Left lung (tissue), 14 donors: ENCODE measurements at places on chromosomes 1 and 21. TPM values are rescaled to one million over a fixed set of nuclear protein-coding genes. Genes with fewer than 3 reads are reported as not detected.

Gene DAB1
- polyA plus RNA-seq: 1.7 TPM

Gene CA6
- 0.11 TPM for polyA plus RNA-seq

Gene PLD5
- polyA plus RNA-seq: 0.67 TPM

Gene CSF3R
- 9.7 TPM for polyA plus RNA-seq

Gene TLR5
- polyA plus RNA-seq: 10.4 TPM

Gene LYPD8
- not detected for polyA plus RNA-seq

Gene ETV3L
- polyA plus RNA-seq: not detected

Gene SV2A
- polyA plus RNA-seq: 7.9 TPM

Gene KIF17
- 8.7 TPM for polyA plus RNA-seq

Gene TEX38
- polyA plus RNA-seq: 0.31 TPM

Gene OR6K2
- not detected for polyA plus RNA-seq

Gene REG4
- not detected for polyA plus RNA-seq

Gene NTRK1
- polyA plus RNA-seq: 0.15 TPM

Gene NR5A2
- 9.6 TPM for polyA plus RNA-seq

Gene TMEM52
- 4.1 TPM for polyA plus RNA-seq

Gene EVA1B
- polyA plus RNA-seq: 35.6 TPM

Gene DCST1
- polyA plus RNA-seq: 0.79 TPM

Gene PDE4DIP
- polyA plus RNA-seq: 52.3 TPM

Gene FMO5
- polyA plus RNA-seq: 12.9 TPM

Gene DNAI4
- polyA plus RNA-seq: 13.9 TPM

Gene DTL
- 26.8 TPM for polyA plus RNA-seq

Gene ACOT11
- 12.6 TPM for polyA plus RNA-seq

Gene DPT
- 1.00 TPM for polyA plus RNA-seq

Gene ZNF593OS
- 1.3 TPM for polyA plus RNA-seq

Gene KCNN3
- 2.3 TPM for polyA plus RNA-seq

Gene LRRC71
- polyA plus RNA-seq: 5.5 TPM

Gene TRPM2
- polyA plus RNA-seq: 1.8 TPM

Gene ILDR2
- polyA plus RNA-seq: 0.36 TPM

Gene SIM2
- 1.2 TPM for polyA plus RNA-seq

Gene INKA2
- 4.0 TPM for polyA plus RNA-seq

Gene NKAIN1
- polyA plus RNA-seq: 2.6 TPM

Gene S100A3
- polyA plus RNA-seq: not detected

Gene FAM167B
- 5.0 TPM for polyA plus RNA-seq

Gene TCP10L
- polyA plus RNA-seq: 0.43 TPM

Gene LRRC8B
- 10.1 TPM for polyA plus RNA-seq

Gene ANGPTL3
- polyA plus RNA-seq: 0.52 TPM

Gene ADAMTS1
- 71.5 TPM for polyA plus RNA-seq

Gene PROK1
- not detected for polyA plus RNA-seq

Gene MRPL20
- 102 TPM for polyA plus RNA-seq

Gene EVI5
- polyA plus RNA-seq: 22.1 TPM

Gene LCE3C
- not detected for polyA plus RNA-seq

Gene B3GALT5
- 1.5 TPM for polyA plus RNA-seq

Gene ZFP69B
- 6.3 TPM for polyA plus RNA-seq

Gene LPAR3
- 3.7 TPM for polyA plus RNA-seq

Gene KCNE1
- polyA plus RNA-seq: 2.4 TPM

Gene NTNG1
- 28.0 TPM for polyA plus RNA-seq

Gene DPH5
- 79.7 TPM for polyA plus RNA-seq

Gene RGSL1
- not detected for polyA plus RNA-seq

Gene CD1B
- polyA plus RNA-seq: 0.12 TPM

Gene SLC6A9
- 17.6 TPM for polyA plus RNA-seq

Gene LRRC38
- polyA plus RNA-seq: not detected

Gene F11R
- polyA plus RNA-seq: 90.9 TPM

Gene RPRD2
- 42.8 TPM for polyA plus RNA-seq

Gene RAB25
- polyA plus RNA-seq: 57.6 TPM

Gene TRABD2B
- polyA plus RNA-seq: 5.2 TPM

Gene HSPA6
- polyA plus RNA-seq: 1.1 TPM

Gene TMEM200B
- polyA plus RNA-seq: 11.0 TPM

Gene FAM43B
- polyA plus RNA-seq: 0.85 TPM

Gene EDARADD
- polyA plus RNA-seq: 7.5 TPM
